ENCODE measurements at places on chromosomes 16 and 17. TPM values are rescaled to one million over a fixed set of nuclear protein-coding genes. Genes with fewer than 3 reads are reported as not detected.

The ABCC6 gene
- total RNA-seq, result 0.10 TPM

The TBC1D26 gene
- not detected for total RNA-seq

The MRPL10 gene
- 50.5 TPM for total RNA-seq

The DOC2B gene
- 19.4 TPM for total RNA-seq

The TMC5 gene
- total RNA-seq, result not detected
